NCI-H1105 (cell line): ENCODE measurements at places on chromosomes 13 and 19.

DNA sequence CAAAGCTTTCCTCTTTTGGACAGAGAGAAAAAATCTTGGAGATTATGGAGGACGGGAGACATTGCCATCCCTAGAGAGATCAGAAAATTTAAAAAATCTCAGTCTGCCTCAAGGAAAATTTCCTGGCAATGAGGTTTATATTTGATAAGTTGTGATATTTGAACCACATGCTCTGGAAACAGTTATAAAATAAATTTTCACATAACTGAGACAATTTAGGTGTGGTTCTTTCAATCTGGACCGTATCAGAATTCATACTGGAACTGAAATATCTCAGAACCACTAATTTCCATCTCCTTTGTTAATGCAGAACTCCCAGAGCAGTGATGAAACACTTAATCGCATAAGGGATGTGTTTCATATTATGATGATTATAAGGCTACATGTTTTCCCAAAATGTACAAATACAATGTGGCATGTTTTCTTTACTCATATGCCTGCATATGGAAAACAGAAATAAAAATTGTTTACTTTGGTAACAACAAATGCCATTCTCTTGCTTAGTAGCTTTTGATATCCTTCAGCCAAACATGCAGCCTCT, 13.7 kb downstream of the UBE2L5 start:
- DNase-seq: no peak

- DNase-seq: no peak
These were observed 34.5 kb downstream of the C13orf46 start for GRCh38 chr13:113939129-113939943.

GRCh38 chr19:35031072-35031881, 1.0 kb downstream of the SCN1B start:
- no peak for DNase-seq

DNA sequence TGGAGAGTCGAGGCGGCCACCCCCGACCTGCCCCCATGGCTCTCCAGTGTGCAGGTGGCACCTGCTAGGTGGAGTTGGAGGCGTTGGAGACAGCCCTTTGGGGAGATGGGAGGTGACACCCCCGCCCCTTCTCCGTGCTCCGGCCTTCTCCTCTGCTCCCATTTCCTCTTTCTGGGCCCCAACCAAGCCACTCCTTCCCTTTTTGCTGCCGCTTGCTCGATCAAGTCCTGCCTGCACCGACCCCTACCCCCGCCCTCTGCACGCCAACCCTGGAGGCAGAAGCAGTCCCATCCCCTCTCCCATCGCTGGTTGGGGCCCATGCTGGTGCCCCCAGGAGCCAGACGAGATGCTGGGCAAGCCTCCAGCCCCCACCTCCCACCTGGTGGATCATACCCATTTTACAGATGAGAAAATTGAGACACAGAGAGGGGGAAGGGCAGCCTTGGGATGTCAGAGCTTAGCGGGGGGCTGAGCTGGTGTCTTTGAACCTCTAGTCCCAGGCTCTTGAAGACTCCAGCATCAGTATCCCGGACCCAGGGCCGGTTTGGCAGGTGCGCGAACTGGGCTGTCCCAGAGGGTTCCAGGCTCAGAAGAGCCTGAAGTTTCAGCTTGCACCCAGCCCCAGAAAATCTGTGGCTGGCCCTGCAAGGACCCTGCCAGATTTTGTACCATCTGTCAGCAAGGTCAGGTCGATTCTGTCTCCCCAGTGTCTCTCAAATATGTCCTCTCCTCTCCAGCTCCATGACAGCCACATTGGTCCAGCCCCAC, 10.3 kb downstream of the GNA15 start:
- DNase-seq: no peak

GRCh38 chr19:1294688-1295087, 9.0 kb downstream of the EFNA2 start:
- DNase-seq: no peak

GRCh38 chr13:22482496-22483000, 698.2 kb upstream of the SGCG start:
- DNase-seq: no peak

DNA sequence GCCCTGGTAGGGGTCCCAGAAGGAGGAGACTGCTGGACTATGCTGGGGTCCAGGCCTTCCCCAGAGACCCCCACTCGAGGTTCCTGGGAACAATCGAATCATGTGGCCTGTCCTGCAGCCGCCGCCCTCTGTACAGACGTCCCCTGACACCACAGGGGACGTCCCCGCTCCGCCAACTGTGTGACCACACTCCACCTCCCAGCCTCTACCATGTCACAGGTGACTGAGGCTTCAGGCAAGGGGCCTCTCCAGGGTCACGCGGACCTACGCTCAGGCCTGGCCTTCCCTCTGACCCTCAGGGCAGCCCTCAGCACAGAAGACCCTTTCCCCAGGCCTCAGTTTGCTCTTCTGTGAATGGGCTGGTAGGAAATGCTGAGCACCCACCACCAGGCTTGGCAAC, 13.1 kb upstream of the TMEM161A start:
- DNase-seq: no peak

- no peak for DNase-seq
These were observed 254.7 kb upstream of the SGCG start for GRCh38 chr13:22925881-22926747.

GRCh38 chr19:795073-795611, 2.1 kb upstream of the PTBP1 start:
- no peak for DNase-seq

GRCh38 chr19:9645472-9645871, 24.4 kb upstream of the ZNF561 start:
- no peak for DNase-seq

DNA sequence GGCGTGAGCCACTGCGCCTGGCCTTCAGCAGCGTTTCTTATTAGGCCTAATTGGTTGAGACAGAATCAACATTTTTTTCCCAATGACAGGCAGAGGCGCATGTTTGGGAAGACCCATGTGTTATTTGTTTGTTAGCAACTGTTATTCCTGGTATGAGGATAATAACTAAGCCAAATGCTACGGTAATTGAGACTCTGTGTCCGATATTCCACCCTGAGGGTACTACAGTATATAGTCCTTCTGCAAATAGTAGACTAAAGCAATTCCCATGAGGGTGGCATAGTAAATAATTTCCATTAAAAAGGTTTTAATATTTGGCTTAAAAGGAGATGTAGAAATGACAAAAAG, 18.4 kb upstream of the CCL25 start:
- no peak for DNase-seq

GRCh38 chr13:21081926-21082325, 20.5 kb upstream of the LATS2 start:
- DNase-seq: no peak

DNA sequence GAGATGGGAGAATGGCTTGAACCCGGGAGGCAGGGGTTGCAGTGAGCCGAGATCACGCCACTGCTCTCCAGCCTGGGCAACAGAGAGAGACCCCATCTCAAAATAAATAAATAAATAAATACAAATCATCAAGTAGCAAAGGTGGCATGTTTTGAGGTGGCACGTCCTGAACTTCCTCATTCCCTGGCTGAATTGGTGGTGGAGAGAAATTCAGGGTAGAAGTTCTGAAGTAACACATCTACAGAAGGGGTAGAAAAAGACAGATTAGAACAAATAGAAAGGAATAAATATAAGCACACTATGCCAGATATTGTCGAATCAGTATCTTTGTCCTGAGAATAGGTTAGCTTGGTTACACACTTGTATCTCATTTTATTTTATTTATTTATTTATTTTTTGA, 6.3 kb downstream of the IFI30 start:
- DNase-seq: no peak

DNA sequence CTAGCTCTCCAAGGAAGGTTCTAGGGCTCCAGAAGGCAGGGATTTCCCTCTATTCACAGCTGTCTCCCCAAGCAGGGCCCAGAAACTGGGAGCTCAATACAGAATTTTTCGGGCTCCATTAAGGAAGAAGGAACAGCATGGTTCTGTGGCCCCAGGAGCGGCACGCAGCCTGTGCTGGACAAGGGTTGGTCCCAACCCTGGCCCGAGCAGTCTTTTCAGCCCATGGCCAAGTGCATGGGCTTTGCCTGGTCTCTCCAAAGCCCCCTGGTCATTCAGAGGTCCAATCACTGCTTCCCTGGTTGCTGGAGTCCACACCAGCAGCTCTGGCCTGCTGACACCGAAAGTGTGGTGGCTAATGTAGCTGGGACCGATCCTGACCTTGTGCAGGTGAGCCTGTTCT, 6.6 kb upstream of the PRKD2 start:
- no peak for DNase-seq

DNA sequence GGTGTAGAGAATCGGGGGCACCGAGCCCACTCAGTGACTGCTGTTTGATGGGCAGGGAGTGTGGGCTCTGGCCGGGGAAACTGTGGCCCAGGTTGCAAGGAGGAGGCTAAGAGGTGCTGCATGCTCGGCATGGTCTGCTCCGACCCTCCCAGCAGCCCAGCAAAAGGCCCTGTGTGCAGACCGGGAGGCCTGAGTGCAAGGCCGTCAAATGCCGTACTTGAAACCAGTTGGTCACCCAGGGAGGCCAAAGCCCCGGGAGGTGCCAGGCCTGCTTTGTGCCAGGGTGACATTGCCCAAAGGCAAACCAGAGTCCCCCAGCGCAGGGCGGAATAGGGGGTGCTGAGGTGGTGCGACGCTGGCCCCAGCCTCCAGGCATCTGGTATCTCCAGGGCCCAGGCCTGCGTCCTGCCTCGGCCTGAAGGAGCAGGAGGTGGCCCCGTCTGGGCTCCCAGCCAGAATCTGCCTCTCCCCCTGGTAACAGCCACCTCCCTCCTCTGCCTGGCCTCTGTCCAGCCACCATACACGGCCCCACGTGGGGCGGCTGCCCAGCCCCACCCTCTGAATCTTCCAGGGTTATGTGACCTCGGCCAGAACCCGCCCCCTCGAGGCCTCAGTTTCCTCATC, 4.0 kb downstream of the PIK3R2 start:
- DNase-seq: peak; percentile 96

GRCh38 chr13:97307882-97308624, 85.9 kb downstream of the MBNL2 start:
- DNase-seq: no peak

GRCh38 chr13:98050041-98050466, 92.8 kb upstream of the FARP1 start:
- no peak for DNase-seq

- DNase-seq: no peak
These were observed 309.3 kb upstream of the HTR2A start for GRCh38 chr13:47206111-47206510.

- no peak for DNase-seq
These were observed 80.7 kb upstream of the SLITRK5 start for GRCh38 chr13:87590518-87590917.

DNA sequence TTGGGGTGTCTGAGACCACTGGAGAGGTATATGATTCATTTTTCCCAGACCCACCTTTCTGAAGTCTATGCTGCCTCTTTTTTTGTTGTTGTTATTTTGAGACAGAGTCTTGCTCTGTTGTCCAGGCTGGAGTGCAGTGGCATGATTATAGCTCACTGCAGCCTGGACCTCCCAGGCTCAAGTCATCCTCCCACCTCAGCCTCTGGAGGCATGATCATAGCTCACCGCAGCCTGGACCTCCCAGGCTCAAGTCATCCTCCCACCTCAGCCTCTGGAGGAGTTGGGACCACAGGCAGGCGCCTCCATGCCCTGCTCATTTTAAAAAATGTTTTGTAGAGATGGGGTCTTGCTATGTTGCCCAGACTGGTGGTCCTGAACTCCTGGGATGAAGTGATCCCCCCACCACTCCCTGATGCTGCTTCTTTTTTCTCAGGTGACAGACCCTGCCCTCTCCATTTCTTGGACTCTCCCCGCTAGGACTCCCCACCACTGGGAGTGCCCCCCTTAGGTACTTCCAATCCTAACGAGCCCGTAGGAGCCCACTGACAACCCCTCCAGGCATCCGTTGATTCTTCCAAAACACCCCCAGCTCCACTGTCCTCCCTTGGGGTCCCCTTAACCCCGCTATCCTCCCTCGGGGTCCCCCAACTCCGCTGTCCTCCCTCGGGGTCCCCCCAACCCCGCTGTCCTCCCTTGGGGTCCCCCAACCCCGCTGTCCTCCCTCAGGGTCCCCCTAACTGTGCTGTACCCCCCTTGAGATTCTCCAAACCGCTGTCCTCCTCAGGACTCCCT, 45.4 kb downstream of the ARHGEF18 start:
- no peak for DNase-seq

- DNase-seq: no peak
These were observed 136.8 kb downstream of the TBC1D4 start for GRCh38 chr13:75345193-75345592.

DNA sequence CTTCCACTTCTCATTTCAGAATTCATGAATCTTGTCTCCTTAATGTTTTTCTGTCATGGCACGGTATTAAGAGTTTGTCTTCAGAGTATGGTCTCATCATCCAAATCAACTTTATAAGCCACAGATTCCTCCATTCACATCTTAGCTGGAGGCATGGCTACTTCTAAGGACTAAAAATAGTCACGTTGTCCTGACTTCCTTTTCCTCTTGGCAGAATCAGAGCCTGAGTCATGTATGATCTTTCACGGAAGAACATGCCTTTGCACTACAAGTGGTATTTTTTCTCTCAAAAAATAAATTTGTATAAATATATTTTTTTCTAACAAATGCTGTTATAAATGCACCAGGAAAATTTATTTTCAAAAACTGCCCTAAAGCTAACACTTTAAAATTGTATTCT, 71.4 kb downstream of the ALOX5AP start:
- DNase-seq: no peak

- no peak for DNase-seq
These were observed 2.1 kb upstream of the GRWD1 start for GRCh38 chr19:48443731-48444128.

GRCh38 chr13:108574856-108575255, 54.6 kb upstream of the MYO16 start:
- DNase-seq: no peak

- DNase-seq: no peak
These were observed at the start of gene DNAJB1 for GRCh38 chr19:14517840-14518505. Gene DNAJB1 (minus strand): TSS chr19:14518397. CDS start chr19:14518349, 48 bp downstream.

DNA sequence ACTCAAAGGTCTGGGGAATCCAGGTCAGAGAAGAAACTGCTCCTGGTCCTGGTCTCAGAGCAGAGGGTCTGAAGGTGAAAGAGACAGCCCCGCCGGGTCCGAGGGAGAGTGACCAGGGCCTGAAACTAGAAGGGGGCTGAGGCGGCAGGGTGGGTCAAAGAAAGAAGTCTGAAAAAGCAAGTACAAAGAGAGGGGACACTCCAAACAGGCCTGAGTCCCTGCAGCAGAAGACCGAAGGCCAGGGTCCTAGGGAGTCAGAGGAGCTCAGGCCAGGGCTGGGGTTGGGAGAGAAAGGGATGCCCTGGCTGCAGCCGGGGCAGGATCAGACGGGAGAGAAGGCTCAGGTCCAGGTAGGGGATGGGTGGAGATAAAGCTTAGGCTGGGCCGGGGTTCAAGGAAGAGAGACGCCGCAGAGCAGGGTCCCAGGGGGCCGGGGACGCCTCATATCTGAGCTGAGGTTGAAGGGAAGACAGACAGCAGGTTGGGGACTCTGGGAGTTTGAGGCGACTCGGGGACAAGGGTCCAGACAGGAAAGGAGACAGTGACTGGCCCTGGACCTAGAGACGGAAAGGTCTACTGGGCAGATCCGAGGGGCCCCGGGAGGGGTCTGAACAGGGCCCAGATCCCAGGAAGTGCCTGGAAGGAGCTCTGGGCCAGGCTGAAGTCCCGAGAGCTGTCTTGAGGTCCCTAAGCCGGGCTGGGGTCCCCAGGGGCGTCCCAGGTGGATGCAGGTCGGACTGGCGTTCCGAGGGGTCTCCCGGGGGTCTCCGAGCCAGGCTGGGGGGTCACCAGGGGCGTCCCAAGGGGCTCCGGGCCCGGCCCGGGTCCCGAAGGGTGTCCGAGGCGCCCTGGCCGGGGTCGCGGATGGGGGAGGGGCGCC, 795 bp downstream of the MLLT1 start:
- no peak for DNase-seq
